ENCODE measurements at places on chromosomes 4 and X. TPM values are rescaled to one million over a fixed set of nuclear protein-coding genes. Genes with fewer than 3 reads are reported as not detected.

DNA sequence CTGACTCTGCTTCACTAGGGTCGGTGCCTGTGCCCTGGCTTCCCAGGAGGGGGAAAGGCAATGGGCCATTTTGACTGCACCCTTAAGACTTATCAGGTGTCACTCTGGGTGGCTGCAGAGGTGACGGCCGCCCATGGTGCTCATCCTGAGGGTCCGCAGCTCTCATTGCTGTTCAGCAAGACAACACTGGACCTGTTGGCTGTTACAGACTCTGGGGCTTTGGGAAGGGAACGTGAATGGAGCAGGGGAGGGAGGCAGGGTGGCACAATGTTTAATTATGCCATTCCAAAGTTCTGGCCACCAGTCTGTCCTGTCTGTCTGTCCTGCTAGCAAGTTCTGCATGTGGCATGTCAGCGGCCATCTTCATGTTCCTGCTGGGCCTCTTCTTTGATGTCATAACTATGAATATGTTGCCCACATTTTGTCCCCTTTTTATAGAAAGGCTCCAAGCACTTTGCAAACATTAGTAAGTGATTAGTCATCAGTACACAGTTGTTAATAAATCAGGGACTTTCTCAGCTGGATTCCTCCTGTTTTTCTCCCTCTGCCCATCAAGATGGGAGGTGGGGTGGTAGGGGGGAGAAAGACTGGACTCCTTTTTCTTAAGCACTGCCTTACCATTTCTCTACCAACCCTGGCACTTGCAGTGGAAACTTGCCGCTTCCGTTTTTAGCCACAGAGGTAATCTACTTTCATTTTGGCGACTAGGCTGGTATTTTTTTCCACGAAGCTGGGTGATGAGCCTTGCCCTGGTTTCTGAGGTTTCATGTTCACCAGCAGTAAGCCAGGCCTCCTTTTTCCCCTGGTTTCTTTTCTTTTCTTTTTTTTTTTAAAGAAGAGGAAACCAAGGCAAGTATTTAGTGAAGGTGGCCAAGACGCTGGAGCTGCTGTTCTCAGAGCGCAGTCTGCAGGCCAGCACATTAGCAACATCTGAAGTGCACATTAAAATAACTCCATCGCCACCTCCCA is 88.6 kb upstream of the TRIM2 start:
- no peak overlapping the region for H3K27ac ChIP-seq
- H3K4me3 ChIP-seq: peak overlapping the region; percentile 50
- H3K4me1 ChIP-seq: peaks cover 3% of the 10 kb centered on the region
- no peaks in the 10 kb centered on the region for H3K27me3 ChIP-seq
- no peaks in the 10 kb centered on the region for H3K36me3 ChIP-seq

Gene FRYL
- total RNA-seq: 20.5 TPM

GRCh38 chr4:109801895-109802319 is at the start of gene CFI:
TSS of gene CFI (minus strand) at chr4:109801999. CDS start at chr4:109801971, 28 bp downstream.
- H3K27ac ChIP-seq: no peak within 1 kb of the TSS
- no peak for DNase-seq
- no peaks in the 10 kb centered on the region for H3K36me3 ChIP-seq
- H3K4me1 ChIP-seq: no peaks in the 10 kb centered on the region

Gene DAPP1
- 1.0 TPM for total RNA-seq

Gene FGF13
- 43.5 TPM for total RNA-seq

GRCh38 chr4:153021276-153021675 is 85.2 kb downstream of the FHDC1 start:
- no peak overlapping the region for H3K4me3 ChIP-seq
- DNase-seq: no peak
- H3K36me3 ChIP-seq: no peaks in the 10 kb centered on the region
- H3K27me3 ChIP-seq: no peaks in the 10 kb centered on the region
- no peak overlapping the region for H3K27ac ChIP-seq
- H3K4me1 ChIP-seq: peaks cover 4% of the 10 kb centered on the region

DNA sequence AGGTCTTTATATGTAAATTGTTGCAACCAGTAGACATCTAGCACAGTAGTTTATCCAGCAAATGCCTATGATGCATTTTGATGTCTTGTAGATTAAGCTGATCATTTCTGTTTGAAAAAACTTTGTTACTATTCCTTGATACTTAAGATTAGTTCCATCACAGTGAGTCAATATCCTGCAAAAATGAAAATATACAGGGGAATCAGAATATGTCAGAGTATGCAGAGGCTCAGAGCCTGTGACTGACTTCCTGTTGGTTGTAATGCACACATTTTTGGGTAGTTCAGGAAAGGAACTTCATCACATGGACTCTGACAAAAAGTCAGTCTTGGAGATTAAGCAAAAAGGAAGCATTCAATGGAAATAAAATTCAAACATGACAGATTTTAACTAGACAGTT is 815.5 kb downstream of the FAT4 start:
- H3K4me3 ChIP-seq: no peak overlapping the region
- no peaks in the 10 kb centered on the region for H3K27me3 ChIP-seq
- no peaks in the 10 kb centered on the region for H3K4me1 ChIP-seq
- no peak for DNase-seq

GRCh38 chr4:2823301-2823670 is 20.4 kb upstream of the ADD1 start:
- peak; percentile 10 for DNase-seq
- no peaks in the 10 kb centered on the region for H3K27me3 ChIP-seq
- H3K4me3 ChIP-seq: no peak overlapping the region
- H3K4me1 ChIP-seq: peaks cover 6% of the 10 kb centered on the region

Gene SATL1
- total RNA-seq: not detected

Gene CT45A3
- not detected for total RNA-seq

Gene TCEAL6
- not detected for total RNA-seq

Gene ZAR1
- not detected for total RNA-seq

DNA sequence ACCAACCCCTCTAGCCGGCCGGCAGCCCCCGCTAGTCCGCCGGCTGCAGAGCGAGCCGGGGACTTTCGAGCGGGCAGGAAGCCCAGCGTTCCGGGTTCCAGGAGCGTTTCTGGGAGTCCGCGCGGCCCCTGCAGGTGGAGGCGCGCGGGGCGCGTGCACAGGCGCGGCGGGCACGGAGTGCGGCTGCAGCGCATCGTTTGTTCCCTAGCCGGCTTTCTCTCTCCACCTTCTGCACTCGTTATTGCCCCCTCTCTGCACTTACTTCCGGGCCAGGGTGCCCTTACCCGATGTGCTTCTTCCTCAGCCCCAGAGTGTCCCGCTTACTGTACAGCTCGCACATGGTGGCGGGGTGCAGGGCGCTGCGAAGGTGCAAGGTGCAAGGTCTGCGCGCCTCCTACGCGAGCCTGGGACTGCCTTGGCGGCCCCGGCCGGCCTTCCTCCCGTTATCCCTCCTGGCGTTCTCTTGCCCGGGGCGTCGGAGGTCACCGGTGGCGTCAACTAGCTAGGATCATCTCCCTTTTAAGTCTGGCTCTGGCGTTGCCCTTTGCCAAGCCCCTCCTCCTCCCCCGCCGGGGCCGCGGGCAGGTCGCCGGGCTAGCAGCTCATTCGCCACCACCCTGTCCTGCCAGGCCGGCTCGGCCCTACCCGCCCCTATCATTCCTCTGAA is at the start of gene ETNPPL:
TSS of gene ETNPPL (minus strand) at position 495 of the 667 bp plus-strand sequence. CDS start at position 340, 155 bp downstream.
- H3K27ac ChIP-seq: no peak within 1 kb of the TSS
- H3K36me3 ChIP-seq: no peaks in the 10 kb centered on the region
- H3K4me3 ChIP-seq: peak within 1 kb of the TSS; percentile 73
- peak; percentile 67 for DNase-seq

DNA sequence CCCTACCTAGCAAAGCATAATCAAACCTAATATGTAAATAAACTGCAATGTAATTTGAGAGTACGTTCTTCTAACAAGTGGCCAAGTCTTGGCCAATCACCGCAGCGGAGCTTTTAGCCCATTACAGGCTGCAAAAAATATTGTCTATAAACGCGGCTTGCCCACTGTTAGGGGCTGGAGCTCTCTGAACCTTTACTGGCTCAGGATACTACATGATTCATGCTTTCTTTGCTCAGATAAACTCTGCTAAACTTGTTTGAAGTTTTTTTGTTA is 990 bp upstream of the HADH start:
- H3K27me3 ChIP-seq: no peaks in the 10 kb centered on the region
- H3K36me3 ChIP-seq: no peaks in the 10 kb centered on the region
- peaks cover 39% of the 10 kb centered on the region for H3K4me1 ChIP-seq
- no peak for DNase-seq
- peak overlapping the region; percentile 91 for H3K4me3 ChIP-seq

All from psoas muscle (tissue), 8 donors.